ENCODE measurements at places on chromosomes 5 and 9.

GRCh38 chr5:178683783-178684182 is 46.7 kb downstream of the ZNF354A start:
- H3K27ac ChIP-seq: no peak overlapping the region
- peaks cover 19% of the 10 kb centered on the region for H3K27me3 ChIP-seq
- H3K4me1 ChIP-seq: no peaks in the 10 kb centered on the region
- DNase-seq: no peak
- H3K36me3 ChIP-seq: no peaks in the 10 kb centered on the region

DNA sequence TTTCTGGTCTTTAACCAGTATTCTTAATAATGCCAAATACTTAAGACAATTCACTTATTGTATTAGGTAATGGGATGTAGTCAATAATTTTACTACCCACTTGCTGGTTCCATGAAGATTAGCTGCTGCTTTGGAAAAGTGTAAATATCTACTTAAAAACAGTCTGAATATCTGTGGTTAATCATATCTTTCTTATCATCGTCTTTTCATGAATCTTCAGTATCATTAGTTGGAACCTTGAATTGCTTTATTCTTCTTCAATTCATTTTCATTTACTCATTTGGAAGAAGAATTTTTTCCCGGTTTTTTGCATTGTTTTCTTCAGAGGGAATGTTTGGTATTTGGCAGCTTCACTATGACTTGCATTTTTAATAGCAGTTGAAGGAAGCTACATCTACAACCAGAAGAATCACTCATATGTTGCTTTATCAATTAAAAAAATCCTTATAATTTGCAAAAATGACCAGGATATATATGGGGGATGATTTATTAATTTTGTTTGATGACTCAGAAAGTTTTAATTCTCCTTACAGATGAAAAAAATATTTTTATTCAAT is 1398.3 kb upstream of the CDH6 start:
- H3K27ac ChIP-seq: no peak overlapping the region
- no peaks in the 10 kb centered on the region for H3K36me3 ChIP-seq
- no peak for DNase-seq
- H3K4me1 ChIP-seq: no peaks in the 10 kb centered on the region

- H3K4me1 ChIP-seq: no peaks in the 10 kb centered on the region
- H3K27me3 ChIP-seq: peaks cover 42% of the 10 kb centered on the region
- H3K4me3 ChIP-seq: no peak overlapping the region
- no peak overlapping the region for H3K27ac ChIP-seq
These were observed 14.9 kb downstream of the APBA1 start for GRCh38 chr9:69657269-69657668.

DNA sequence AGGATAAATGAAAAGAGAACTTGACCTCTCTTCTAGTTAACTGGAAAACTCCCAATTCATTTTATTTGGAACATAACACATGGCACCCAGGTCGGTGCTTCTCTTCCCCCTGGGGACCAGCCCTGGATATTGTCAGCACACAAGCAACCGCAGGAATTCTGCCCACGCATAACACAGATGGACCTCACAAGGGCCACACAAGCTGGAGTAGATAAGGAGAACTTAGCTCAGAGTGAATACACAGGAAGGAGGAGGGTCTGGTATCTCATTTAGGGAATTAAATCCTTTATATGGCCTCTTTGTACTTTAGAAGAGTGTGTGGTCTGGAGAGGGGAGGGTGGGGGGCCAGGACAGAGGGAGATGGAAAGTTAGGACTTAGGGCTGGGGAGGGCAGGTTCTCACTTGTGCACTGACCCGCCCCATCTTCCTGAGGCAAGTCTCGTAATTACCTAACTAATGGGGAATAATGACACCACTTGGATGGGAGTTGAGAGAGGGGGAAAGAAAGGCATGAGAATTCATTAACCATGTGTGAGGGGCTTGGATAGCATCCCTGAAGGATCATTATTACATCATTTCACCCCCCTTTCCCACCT is 341.2 kb upstream of the WWC1 start:
- H3K4me1 ChIP-seq: no peaks in the 10 kb centered on the region
- H3K27me3 ChIP-seq: no peaks in the 10 kb centered on the region
- H3K4me3 ChIP-seq: no peak overlapping the region
- DNase-seq: no peak

GRCh38 chr5:119347574-119347973 is 8.2 kb upstream of the TNFAIP8 start:
- H3K27ac ChIP-seq: peak overlapping the region; percentile 23
- H3K4me1 ChIP-seq: peaks cover 68% of the 10 kb centered on the region
- peaks cover 8% of the 10 kb centered on the region for H3K36me3 ChIP-seq
- DNase-seq: no peak
- H3K27me3 ChIP-seq: no peaks in the 10 kb centered on the region
- no peak overlapping the region for H3K4me3 ChIP-seq

DNA sequence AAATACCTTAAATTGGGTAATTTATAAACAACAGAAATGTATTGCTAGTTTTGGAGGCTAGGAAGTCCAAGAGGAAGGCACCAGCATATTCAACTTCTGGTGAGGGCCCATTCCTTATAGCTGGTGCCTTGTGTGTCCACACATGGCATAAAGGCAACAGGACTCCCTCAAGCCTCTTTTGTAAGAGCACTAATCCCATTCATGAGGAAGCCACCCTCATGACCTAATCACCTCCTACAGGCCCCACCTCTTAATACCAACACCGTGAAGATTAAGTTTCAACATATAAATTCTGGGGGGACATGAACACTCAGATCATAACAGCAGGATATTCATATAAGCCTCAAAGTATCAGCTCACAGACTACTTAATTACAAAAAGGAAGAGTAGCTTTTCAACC is 4.0 kb upstream of the PLAC8L1 start:
- no peaks in the 10 kb centered on the region for H3K4me1 ChIP-seq
- no peaks in the 10 kb centered on the region for H3K27me3 ChIP-seq
- H3K27ac ChIP-seq: peak overlapping the region; percentile 12
- peaks cover 10% of the 10 kb centered on the region for H3K36me3 ChIP-seq

GRCh38 chr9:89723469-89724100 is 118.8 kb downstream of the GADD45G start:
- H3K27me3 ChIP-seq: no peaks in the 10 kb centered on the region
- no peak overlapping the region for H3K27ac ChIP-seq
- H3K4me3 ChIP-seq: no peak overlapping the region
- DNase-seq: no peak
- H3K36me3 ChIP-seq: no peaks in the 10 kb centered on the region

DNA sequence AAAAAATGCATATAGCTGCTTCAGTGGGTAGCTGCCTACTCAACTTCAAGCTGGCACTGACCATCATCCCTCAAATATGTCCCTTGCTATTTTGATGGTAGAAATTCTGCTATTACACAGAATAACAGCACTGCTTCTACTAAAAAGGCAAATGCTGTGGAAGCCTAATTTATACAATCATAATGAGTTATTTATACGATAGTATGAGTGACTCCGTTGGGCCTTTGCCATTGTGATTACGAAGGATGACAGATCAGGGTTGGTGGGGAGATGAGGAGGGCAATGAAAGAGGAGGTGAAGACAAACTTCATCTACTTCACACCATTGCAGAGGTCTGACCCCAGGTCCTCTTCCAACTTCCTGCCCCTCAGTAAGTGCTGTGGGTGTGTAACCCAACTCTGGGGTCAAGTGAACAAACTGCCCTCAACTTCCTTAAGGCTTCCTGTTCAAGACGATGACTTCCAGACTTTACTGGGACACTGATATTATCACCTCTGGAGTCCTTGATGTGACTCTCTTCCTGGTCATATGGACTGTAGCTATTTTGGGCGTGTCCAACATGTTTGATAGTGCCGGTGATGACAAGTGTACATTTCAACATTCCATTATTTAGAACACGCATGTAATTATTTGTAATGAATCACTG is 74.1 kb upstream of the RPS23 start:
- no peak overlapping the region for H3K4me3 ChIP-seq
- H3K27me3 ChIP-seq: no peaks in the 10 kb centered on the region
- H3K4me1 ChIP-seq: peaks cover 10% of the 10 kb centered on the region
- peaks cover 7% of the 10 kb centered on the region for H3K36me3 ChIP-seq
- no peak for DNase-seq

GRCh38 chr9:75911390-75911789 is 20.9 kb downstream of the PCSK5 start:
- no peak for DNase-seq
- no peaks in the 10 kb centered on the region for H3K4me1 ChIP-seq
- H3K27me3 ChIP-seq: no peaks in the 10 kb centered on the region
- no peaks in the 10 kb centered on the region for H3K36me3 ChIP-seq
- H3K4me3 ChIP-seq: no peak overlapping the region

GRCh38 chr5:153618307-153618706 is 127.8 kb downstream of the GRIA1 start:
- no peaks in the 10 kb centered on the region for H3K4me1 ChIP-seq
- DNase-seq: no peak
- H3K27ac ChIP-seq: no peak overlapping the region
- H3K36me3 ChIP-seq: no peaks in the 10 kb centered on the region
- H3K4me3 ChIP-seq: no peak overlapping the region

DNA sequence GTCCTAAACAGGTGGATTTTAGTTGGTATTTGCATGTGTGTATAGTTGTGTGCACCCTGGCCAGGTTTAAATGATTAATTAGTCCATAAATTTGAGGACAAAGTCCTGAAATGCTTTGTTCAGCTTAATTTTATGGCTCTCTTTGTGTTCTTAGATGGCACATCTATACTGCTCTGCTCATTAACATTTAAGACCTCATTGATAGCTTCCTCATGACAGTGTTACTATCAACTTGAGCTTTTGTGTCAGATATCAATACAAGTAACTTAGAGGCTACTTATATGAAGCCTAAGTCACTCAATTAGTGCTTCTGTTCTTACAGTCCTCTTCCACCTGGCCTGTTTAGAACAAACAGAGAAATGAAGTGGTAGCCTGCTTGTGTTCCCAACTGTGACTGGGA is 240.9 kb downstream of the TRPM3 start:
- no peaks in the 10 kb centered on the region for H3K4me1 ChIP-seq
- no peaks in the 10 kb centered on the region for H3K36me3 ChIP-seq
- DNase-seq: no peak
- H3K4me3 ChIP-seq: no peak overlapping the region
- peaks cover 7% of the 10 kb centered on the region for H3K27me3 ChIP-seq

GRCh38 chr5:8062521-8062920 is 193.6 kb downstream of the MTRR start:
- no peaks in the 10 kb centered on the region for H3K4me1 ChIP-seq
- H3K27ac ChIP-seq: no peak overlapping the region
- no peak for DNase-seq
- no peak overlapping the region for H3K4me3 ChIP-seq
- peaks cover 3% of the 10 kb centered on the region for H3K36me3 ChIP-seq

- H3K36me3 ChIP-seq: peaks cover 3% of the 10 kb centered on the region
- no peak overlapping the region for H3K27ac ChIP-seq
- H3K4me3 ChIP-seq: no peak overlapping the region
- H3K4me1 ChIP-seq: no peaks in the 10 kb centered on the region
These were observed 9.0 kb downstream of the ZNF474 start for GRCh38 chr5:122138356-122138755.

DNA sequence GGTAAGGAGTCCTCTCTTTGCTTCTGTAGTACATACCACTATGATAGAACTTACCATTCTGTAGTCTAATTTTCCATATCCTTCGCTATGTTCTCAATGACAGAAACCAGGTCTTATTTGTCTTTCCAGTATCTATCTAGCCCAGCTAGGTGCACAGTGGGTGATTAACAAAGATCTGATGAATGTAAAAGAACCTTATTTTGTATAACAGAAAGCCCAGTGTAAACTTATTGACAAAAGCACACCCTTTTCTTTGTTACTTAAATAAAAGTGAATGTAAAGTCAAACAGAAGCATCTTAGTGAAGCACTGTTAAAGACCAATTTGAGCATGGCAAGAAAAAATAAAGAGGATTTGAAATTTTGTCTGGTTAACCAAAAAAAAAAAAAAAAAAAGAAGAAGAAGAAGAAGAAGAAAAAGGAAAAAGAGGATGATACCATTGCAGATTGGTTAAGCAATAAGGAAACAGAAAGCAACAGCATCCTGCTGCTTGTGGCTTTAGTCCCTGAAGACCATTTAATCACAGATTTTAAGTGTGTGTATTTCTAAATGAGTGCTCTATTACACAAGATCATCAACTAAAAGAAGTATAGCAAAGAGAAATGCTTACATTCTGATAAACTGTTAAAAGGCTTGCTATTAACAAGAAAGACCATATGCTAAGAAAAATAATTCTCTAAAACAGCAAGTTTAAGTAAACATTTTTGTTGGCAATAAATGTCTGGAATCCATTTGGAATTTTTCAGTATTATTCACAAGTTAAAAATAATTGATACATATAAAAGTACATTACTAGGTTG is 21.2 kb downstream of the MEGF9 start:
- no peak for DNase-seq
- no peak overlapping the region for H3K27ac ChIP-seq
- no peak overlapping the region for H3K4me3 ChIP-seq

- no peaks in the 10 kb centered on the region for H3K36me3 ChIP-seq
- no peak overlapping the region for H3K27ac ChIP-seq
- DNase-seq: no peak
- H3K4me3 ChIP-seq: peak overlapping the region; percentile 22
- peaks cover 14% of the 10 kb centered on the region for H3K4me1 ChIP-seq
These were observed 478 bp upstream of the GGTA1 start for GRCh38 chr9:121500165-121500478.

- H3K36me3 ChIP-seq: no peaks in the 10 kb centered on the region
- no peak overlapping the region for H3K27ac ChIP-seq
- DNase-seq: no peak
- H3K27me3 ChIP-seq: peaks cover 6% of the 10 kb centered on the region
- H3K4me3 ChIP-seq: no peak overlapping the region
These were observed 149.8 kb downstream of the NR2F1-AS1 start for GRCh38 chr5:93431250-93431649.

DNA sequence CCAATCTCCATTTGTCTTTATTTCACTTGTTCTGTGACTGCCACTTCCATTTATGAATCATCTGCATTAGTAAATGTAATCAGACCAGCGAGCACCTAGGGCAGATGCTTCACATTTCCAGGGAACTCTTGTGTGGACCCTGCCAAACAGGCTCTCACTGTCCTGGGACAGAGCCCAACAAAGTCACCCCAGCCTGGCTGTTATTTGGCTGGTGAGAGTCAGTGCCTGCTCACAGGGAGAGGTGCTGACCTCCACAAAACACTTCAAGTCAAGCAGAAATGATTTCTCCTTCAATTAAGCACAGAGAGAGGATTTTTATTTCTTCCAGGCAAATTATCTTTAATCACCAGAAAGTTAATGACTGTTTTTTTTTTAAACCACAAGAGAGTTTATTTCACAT is 568.0 kb downstream of the MTRR start:
- H3K4me1 ChIP-seq: no peaks in the 10 kb centered on the region
- no peaks in the 10 kb centered on the region for H3K27me3 ChIP-seq
- no peaks in the 10 kb centered on the region for H3K36me3 ChIP-seq
- DNase-seq: no peak
- H3K4me3 ChIP-seq: no peak overlapping the region

Data from effector memory CD8-positive, alpha-beta T cell (primary cell).